ENCODE measurements at places on chromosomes 3 and 15. TPM values are rescaled to one million over a fixed set of nuclear protein-coding genes. Genes with fewer than 3 reads are reported as not detected.

Gene ETFA
- total RNA-seq, result 47.7 TPM

Gene PLCH1
- not detected for total RNA-seq

DNA sequence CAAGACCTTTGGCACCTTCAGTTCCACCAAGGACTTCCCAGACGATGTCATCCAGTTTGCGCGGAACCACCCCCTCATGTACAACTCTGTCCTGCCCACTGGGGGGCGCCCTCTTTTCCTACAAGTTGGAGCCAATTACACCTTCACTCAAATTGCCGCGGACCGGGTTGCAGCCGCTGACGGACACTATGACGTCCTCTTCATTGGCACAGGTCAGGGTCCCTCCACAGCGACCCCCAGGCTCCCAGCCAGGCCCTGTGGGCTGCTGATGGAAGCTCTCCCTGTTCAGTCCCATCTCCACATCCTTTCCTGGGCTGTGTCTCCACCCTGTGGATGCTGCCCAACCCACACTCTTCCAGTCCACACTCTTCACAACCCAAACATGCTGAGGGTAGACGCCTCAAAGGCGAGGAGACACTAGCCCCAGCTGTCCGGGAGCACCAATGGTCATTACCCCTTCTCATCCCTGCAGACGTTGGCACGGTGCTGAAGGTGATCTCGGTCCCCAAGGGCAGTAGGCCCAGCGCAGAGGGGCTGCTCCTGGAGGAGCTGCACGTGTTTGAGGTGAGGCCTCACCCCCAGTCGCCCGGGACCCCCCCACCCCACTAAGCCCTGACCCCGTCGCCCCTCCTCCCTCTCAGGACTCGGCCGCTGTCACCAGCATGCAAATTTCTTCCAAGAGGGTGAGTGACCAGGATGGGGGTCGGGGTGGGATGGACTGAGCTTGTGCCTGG lies 4.3 kb upstream of the LSMEM2 start:
- peak; percentile 74 for DNase-seq

DNA sequence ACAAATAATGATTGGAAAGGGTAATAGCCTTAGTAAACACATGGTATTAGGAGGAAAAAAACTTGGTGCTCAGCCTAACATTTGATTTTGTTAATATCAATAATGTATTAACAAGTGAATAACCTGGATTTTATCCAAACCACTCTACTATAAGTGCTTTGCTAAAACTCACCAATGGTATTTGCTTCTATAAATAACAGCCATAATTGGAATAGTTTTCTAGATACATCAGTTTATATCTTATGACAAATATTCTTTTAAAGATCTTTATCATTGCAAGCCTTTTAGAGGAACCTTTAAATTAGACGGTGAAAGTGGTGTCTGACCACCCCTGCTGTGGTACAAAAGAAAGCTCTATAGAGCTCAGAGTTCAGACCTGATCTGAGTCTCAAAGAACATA lies 123.9 kb downstream of the SHOX2 start:
- DNase-seq, result no peak

DNA sequence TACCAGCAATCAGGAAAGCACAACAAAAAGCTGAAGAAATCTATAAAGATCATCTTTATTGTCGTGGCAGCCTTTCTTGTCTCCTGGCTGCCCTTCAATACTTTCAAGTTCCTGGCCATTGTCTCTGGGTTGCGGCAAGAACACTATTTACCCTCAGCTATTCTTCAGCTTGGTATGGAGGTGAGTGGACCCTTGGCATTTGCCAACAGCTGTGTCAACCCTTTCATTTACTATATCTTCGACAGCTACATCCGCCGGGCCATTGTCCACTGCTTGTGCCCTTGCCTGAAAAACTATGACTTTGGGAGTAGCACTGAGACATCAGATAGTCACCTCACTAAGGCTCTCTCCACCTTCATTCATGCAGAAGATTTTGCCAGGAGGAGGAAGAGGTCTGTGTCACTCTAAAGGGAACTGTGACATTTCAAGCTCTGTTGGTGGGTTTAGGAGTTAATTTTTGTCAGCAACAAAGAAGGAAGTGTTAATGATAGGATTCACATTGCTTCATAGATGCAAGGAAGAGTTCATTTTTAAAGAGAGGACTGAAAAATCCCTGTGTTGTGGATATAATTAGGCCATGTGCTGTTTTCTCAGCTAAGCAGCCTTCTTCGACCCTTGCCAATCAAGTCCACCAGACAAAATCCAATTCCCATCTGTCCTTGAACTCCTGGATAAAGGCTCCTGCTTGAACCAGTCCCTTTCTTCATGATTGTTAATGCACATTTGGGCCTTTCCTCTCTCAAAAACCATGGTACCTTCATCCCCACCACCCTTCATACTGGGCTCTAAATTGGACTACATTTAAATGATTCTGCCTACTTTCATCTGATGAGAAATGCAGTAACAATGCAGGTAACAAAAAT lies 1.2 kb downstream of the GPR15 start:
- no peak for DNase-seq

- no peak for DNase-seq
Measured at GRCh38 chr3:143433787-143434378, 314.3 kb downstream of the CHST2 start.

Gene POPDC2
- total RNA-seq, result 7.4 TPM

DNA sequence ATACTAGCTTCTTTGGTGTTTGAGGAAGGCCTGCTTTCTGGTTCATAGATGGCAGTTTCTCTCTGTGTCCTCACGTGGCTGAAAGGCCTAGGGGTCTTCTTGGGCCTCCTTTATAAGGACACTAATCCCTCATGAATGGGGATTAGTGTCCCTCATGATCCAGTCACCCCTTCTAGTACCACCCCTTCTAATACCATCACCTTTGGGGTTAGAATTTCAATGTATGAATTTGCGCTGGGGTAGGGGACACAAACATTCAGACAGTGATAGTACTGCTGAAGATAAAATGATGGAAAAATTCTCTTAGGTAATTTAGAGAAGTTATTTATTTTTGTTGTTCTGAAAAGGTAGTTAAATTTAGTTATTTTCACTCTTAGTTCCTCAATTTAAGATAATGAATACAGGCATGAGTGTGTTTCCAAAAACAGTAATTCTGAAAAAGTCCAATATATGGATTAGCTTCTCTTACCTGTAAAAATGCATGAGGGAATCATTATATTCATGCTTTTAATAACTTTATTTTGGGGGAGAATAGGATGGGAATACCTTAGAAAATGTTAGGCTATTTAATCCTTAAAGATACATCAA lies 103.6 kb downstream of the FNDC3B start:
- DNase-seq, result no peak

GRCh38 chr3:55813268-55814097 lies 326.4 kb upstream of the WNT5A start:
- no peak for DNase-seq

GRCh38 chr15:44075535-44075934 lies 119.5 kb downstream of the FRMD5 start:
- DNase-seq, result no peak

Gene ONECUT1
- total RNA-seq, result not detected

DNA sequence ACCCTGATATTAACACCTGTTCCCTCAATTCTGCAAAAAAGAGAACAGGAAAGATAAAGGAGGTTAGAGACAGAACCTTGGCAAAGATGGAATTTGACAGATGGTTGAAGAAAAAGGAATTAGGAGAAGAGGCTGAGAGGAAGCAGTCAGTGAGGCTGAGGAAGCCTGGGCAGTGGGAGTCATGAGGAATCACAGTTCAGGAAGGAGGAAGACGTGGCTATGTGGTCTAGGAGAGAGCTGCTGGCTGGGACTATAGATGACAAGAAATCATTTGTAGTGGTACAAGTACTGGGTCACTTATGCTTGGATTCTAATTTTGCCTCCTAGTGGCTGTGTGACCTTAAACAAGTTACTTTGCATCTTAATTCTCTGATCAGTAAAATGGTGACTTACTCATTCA lies 49.0 kb downstream of the LARS2 start:
- no peak for DNase-seq

DNA sequence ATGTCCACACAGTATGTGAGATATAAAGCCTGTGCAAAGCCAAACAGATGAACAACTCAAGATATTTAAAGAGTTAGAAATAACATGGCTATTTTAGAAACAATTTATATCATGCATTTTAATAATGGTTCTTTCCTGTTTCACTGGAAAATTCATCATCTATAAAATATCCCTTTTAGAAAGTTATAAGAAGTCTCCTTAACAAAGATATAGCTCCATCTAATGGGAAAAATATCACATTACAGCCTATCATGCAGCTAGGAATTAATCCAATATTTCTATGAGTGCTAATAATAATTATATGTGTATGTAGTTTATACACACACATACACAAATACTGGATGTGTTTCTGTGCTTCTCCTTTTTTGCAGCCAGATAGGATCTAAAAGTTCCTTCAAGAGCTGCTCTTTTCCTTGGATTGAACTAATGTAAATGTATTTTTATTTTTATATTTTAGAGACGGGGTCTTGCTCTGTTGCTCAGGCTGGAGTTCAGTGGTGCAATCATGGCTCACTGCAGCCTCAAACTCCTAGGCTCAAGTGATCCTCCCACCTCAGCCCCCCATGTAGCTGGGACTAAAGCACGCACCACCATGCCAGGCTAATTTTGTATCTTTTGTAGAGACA lies 21.6 kb downstream of the RPL22L1 start:
- no peak for DNase-seq

DNA sequence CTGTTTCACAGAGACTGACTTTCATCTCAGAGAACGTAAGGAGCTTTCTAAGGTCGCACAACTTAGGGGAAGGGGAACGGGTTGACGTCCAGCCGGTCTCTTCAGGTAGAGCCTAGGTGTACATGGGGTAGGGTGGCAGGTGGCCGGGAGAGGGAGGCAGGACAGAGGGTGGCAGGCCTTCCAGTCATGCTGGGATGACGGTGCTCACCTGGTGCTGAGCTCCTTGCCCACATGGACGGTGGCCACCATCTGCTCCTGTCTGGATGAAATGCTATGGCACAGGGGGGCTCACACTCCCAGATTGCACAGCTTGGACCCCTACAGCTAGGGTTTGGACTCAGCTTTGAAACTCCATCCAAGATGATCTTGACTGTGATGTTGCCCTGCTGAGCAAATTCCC lies 144.5 kb downstream of the ATP10A start:
- DNase-seq, result no peak

DNA sequence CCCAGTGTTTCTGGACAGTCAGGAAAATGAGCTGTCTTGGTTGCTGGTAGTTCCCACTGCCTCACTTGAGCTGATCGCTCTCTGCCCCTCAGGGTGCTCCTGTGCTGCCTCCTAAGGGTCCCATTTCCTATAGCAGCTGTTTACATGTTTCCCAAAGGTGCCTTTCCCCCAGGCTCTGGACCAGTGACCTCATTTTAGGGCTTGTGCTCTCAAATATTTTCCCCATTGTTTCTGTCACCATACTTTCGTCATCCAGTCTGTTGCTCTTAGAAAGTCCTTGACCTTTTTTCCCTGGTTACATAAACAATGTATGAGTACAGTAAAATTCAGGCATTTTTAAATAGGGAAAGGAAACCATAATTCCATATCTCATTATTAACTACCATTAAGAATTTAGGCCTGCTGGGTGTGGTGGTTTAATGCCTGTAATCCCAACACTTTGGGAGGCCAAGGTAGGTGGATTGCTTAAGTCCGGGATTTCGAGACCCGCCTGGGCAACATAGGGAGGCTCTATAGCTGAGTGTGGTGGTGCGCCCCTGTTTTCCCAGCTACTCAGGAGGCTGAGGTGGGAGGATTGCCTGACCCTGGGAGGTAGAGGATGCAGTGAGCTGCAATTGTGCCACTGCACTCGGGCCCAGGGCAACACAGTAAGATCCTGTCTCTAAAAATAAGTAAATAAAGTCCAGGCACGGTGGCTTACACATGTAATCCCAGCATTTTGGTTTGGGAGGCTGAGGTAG lies 11.7 kb downstream of the RAD54L2 start:
- DNase-seq, result no peak

GRCh38 chr3:86996261-86996955 lies 5.5 kb upstream of the VGLL3 start:
- DNase-seq, result no peak

DNA sequence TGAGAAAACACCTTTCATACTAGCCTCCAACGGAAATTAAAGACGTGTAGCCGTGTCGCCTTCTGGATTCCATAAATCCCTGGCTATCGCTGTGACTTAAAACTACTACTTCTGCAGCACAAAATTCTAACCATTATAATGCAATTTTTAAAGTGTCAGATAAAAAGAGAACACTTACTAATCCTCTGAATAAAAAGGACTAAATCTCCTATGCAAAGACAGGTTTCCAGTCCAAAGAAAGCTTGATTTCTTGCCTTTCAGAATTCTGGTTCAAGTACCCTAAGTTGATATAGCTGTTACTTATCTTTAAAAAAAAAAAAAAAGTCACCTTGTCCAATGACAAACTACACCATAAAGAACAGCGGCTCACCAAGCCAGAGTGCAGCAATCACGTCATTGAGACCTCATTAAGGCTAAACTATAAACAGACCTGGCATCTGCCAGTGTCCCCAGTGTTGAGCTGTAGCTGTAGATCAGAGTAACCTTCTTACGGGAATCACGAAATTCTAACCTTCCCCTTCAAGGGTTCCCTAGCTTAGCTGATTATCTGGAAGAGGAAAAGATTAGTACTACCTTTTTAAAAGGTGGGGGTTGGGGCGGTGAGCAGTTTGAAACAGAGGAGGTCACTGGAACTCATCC lies 2.2 kb downstream of the ABCC5 start:
- DNase-seq, result no peak

Gene TUSC7
- total RNA-seq, result not detected

GRCh38 chr15:67035886-67036285 lies 29.5 kb upstream of the SMAD3 start:
- no peak for DNase-seq

GRCh38 chr3:85482213-85482490 lies 523.4 kb downstream of the CADM2 start:
- DNase-seq, result no peak

Gene ARRDC4
- 0.76 TPM for total RNA-seq

DNA sequence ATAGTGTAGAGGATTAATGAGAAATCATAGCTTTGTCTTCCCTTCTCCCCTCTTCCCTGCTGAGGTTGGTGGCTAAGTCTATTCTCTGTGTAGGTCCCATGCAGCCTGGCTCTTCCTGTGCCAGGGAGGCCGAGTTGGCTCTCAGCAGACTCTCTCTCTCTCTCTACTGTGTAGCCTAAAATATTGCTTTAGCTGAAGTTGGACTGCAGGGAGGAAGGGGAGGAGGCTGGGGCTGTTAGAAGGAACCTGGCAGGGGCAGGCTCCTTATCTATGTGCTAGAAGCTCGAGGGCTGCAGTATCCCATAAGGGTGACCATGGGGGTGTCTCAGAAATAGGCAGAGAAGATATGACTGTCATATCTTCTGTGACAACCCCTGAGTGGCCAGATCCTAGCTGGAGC lies 160.8 kb downstream of the EPHB1 start:
- no peak for DNase-seq

DNA sequence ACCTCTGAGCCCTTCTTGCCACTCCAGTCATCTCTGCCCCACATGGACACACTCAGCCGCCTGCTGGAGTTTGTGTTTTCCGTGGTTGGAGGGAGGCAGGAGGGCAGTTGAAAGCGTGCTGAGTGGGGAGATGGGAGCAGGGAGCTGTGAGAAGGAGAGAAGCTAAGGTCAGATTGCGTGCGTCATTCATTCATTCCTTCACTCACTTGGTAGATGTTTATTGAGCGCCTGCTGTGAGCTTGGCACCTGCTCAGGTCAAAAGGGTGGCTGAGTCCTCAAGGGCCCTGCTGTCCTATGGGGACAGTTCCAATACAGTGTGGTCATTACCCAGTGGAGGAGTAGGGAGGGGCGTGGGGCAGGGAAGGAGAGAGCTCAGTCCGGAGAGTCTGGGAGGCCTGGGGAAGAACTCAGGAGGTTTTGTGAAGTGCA lies 23.5 kb downstream of the LIMD1 start:
- no peak for DNase-seq

Gene CFAP91
- total RNA-seq, result not detected
